Central memory CD8-positive, alpha-beta T cell (primary cell): ENCODE measurements at places on chromosomes 6 and 20.

- no peak overlapping the region for H3K27ac ChIP-seq
- peaks cover 65% of the 10 kb centered on the region for H3K27me3 ChIP-seq
- no peaks in the 10 kb centered on the region for H3K4me1 ChIP-seq
Measured at GRCh38 chr6:7528565-7528964, 12.9 kb upstream of the DSP start.

GRCh38 chr20:34806255-34806654 is 19.2 kb downstream of the NCOA6 start:
- DNase-seq = no peak
- no peak overlapping the region for H3K4me3 ChIP-seq
- peaks cover 11% of the 10 kb centered on the region for H3K36me3 ChIP-seq
- H3K4me1 ChIP-seq = peaks cover 32% of the 10 kb centered on the region
- no peak overlapping the region for H3K27ac ChIP-seq

DNA sequence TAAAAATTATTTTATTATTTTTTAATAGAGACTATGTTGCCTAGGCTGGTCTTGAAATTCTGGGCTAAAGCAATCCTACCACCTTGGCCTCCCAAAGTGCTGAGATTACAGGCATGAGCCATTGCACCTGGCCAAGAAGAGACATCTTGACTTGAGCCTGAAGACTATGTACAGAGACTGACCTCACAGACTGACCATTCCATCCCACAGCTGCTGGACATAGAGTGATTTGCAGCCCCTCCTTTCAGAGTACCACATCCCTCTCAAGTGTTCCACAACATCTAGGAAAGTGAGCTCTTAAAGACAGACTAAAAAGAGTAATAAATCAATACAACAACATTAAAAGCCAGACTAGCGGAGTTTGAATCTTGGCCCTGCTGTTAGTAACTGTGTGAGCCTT is 39.0 kb downstream of the RNF8 start:
- H3K4me1 ChIP-seq = no peaks in the 10 kb centered on the region
- peaks cover 2% of the 10 kb centered on the region for H3K36me3 ChIP-seq
- no peak for DNase-seq
- no peak overlapping the region for H3K27ac ChIP-seq
- no peak overlapping the region for H3K4me3 ChIP-seq
- no peaks in the 10 kb centered on the region for H3K27me3 ChIP-seq

DNA sequence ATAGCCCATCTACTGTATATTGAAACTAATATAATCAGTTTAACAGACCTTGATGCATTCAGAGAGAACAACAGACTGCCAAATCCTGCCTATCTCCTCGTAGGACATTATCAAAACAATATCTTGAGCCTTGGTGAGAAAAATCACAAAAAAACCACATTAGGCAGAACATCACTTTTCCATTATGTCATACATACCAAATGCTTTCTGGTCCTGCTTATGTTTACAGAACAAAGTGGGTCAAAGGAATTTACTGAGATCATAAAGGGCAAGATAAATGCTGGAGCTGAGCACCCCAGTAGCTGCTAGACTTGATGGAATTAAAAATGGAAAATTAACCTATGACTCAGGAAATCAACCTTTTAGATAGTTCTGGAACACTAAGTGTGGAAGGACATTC is 195.3 kb upstream of the KCNK16 start:
- peaks cover 10% of the 10 kb centered on the region for H3K27me3 ChIP-seq
- H3K4me1 ChIP-seq = no peaks in the 10 kb centered on the region
- H3K36me3 ChIP-seq = no peaks in the 10 kb centered on the region
- no peak overlapping the region for H3K4me3 ChIP-seq
- H3K27ac ChIP-seq = no peak overlapping the region
- no peak for DNase-seq

DNA sequence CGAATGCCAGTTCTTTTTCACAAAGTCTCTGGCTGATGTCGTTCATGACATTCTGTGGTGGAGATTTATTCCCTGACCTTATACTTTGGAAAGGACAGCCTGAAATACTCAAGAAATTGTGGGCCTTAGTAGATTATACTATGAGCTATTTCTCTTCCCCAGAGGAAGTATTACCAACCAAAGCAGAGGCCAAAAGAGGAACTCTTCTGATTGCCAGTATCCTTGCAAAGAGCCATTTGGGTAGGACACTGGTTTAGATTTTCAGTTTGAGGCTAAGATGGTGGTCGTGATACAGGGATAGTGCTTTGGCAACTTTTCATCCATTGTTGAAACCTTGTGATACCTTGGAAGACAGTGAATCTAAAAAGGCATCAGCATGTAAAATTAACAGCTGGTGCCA is 327.3 kb downstream of the HACE1 start:
- H3K36me3 ChIP-seq = no peaks in the 10 kb centered on the region
- H3K4me1 ChIP-seq = no peaks in the 10 kb centered on the region

DNA sequence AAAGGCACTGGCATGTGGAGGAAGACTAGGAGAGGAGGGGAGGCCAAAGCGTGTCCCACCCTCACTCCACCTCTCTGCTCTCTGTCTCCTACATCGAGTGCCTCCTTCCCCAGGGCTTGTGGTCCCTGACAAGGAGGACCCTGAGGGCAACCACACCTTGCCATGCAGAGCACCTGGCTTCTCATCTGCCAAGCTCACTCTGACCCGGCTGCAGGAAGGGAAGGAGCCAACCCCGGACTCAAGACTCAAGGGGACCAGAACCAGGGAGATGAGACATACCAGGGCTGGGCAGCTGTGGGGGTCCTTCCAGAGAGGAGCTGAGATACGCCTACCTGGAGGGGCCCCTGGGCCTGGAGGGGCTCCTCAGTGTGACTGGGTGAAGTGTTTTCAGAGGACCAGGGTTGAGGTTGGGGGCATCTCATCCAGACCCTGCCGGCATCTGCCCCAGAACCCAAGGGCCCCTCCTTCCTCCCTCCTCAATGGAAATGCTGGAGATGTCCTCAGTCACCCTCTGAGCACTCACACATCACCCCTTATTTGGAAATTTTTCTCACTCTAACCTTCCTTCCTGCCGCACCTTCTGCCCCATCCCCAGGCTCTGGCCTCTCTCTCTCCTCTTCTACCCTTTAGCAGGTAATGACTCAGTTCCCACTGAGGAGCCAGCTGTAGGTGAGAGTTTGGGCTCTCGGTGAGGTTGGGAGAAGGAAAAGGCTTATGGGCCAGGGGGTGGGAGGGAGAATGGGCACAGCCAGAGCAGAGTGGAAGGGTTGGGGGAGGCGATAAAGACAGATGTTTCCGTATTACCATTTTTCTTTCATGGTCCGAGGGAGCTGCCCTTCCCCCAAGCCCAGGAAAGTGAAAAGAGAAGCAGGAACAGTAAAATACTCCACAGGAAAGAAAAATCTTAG is 32.0 kb upstream of the POU5F1 start:
- H3K4me3 ChIP-seq = peak overlapping the region; percentile 50
- peaks cover 24% of the 10 kb centered on the region for H3K36me3 ChIP-seq
- H3K4me1 ChIP-seq = peaks cover 57% of the 10 kb centered on the region
- no peaks in the 10 kb centered on the region for H3K27me3 ChIP-seq

DNA sequence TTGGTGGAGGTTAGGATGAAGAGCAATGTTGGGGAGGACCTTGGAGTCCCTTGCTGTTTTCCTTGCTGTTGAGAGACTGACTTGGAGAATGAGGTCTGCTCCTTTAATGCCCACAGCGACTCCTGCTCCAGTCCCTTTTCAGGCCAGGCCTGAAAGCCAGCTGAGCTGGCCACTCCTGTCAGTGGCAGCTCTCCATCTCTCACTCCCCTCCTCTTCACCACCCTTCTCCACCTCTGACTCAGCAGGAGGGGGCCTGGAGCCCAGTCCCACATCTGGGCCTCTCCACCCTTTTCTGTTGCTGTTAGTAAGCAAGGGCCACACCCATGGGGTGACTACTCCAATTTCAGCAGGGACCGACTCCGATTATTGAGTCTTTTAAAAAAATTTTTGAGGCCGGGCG is 2.2 kb downstream of the SNX21 start:
- H3K36me3 ChIP-seq = no peaks in the 10 kb centered on the region
- no peaks in the 10 kb centered on the region for H3K27me3 ChIP-seq
- no peak overlapping the region for H3K27ac ChIP-seq
- H3K4me1 ChIP-seq = peaks cover 11% of the 10 kb centered on the region

GRCh38 chr6:51432481-51432880 is 613.8 kb downstream of the TFAP2B start:
- no peaks in the 10 kb centered on the region for H3K36me3 ChIP-seq
- H3K27ac ChIP-seq = no peak overlapping the region
- no peak for DNase-seq
- H3K4me3 ChIP-seq = no peak overlapping the region
- H3K4me1 ChIP-seq = no peaks in the 10 kb centered on the region

GRCh38 chr6:53244399-53244931 is 95.8 kb upstream of the GCM1 start:
- H3K4me1 ChIP-seq = no peaks in the 10 kb centered on the region
- H3K27me3 ChIP-seq = no peaks in the 10 kb centered on the region
- H3K36me3 ChIP-seq = peaks cover 2% of the 10 kb centered on the region
- DNase-seq = no peak
- H3K4me3 ChIP-seq = no peak overlapping the region

GRCh38 chr6:41037107-41037900 is 1.7 kb downstream of the UNC5CL start:
- no peak for DNase-seq
- H3K4me3 ChIP-seq = no peak overlapping the region
- H3K27ac ChIP-seq = peak overlapping the region; percentile 56
- no peaks in the 10 kb centered on the region for H3K4me1 ChIP-seq
- no peaks in the 10 kb centered on the region for H3K36me3 ChIP-seq
- no peaks in the 10 kb centered on the region for H3K27me3 ChIP-seq

GRCh38 chr20:61457725-61458124 is 205.7 kb downstream of the CDH4 start:
- no peak overlapping the region for H3K27ac ChIP-seq
- H3K36me3 ChIP-seq = no peaks in the 10 kb centered on the region
- no peak overlapping the region for H3K4me3 ChIP-seq

GRCh38 chr6:48092550-48093217 is 18.3 kb downstream of the PTCHD4 start:
- H3K36me3 ChIP-seq = no peaks in the 10 kb centered on the region
- DNase-seq = no peak
- no peaks in the 10 kb centered on the region for H3K4me1 ChIP-seq
- no peaks in the 10 kb centered on the region for H3K27me3 ChIP-seq
- no peak overlapping the region for H3K27ac ChIP-seq
- H3K4me3 ChIP-seq = no peak overlapping the region

DNA sequence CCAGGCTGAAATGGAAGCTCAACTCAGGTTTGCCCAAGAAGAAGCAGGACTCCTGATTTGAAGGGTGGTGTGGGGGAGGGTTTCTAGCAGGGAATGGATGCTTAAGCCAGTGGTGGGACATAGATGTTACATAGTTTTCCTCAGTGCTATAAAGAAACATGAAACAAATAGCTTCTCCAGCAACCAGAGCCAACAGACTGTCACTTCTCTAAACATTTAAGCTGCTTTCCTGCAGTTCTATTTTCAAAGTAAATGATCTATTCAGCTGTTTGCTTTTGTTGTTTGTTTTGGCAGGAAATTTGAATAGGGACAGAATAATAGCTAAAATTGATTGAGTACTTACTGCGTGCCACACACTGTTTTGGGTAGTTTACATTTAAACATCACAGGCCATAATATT is 169.0 kb downstream of the UST start:
- H3K27ac ChIP-seq = no peak overlapping the region
- no peaks in the 10 kb centered on the region for H3K27me3 ChIP-seq
- H3K4me1 ChIP-seq = peaks cover 15% of the 10 kb centered on the region
- no peak overlapping the region for H3K4me3 ChIP-seq
- peaks cover 2% of the 10 kb centered on the region for H3K36me3 ChIP-seq
- DNase-seq = no peak

DNA sequence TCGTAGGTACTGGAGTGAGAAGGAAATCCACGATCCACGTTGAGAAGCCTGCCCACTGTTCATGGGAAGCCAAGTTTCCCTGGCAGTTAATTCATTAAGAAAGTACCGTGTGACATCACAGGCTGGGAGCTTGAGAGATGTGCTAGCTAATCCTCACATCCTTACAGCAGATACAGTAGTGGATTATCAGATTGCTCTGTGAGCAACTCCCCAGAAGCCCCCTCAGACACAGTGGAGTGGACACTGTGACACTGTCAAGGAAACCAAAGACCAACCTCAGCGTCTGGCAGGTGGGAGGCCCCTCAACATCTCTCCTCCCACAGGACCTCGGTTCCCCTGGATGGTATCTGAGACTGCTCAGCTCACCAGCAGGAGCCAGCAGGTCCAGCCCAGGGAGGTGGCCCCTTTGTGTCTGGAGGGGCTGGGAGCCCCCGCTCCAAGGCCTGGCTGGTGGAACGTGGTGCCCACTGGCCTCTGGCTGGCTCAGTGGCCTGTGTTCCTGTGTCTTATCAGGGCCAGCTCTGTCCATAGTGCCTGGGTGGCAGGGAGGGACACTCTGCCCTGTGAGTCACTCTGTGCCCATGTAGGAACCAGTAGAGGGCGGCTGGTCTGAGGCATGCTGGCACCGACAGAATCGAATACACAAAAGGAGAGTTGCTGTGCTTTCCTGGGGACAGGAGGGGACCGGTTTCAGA is 7.2 kb downstream of the PYGB start:
- no peaks in the 10 kb centered on the region for H3K27me3 ChIP-seq
- no peak overlapping the region for H3K4me3 ChIP-seq
- H3K4me1 ChIP-seq = peaks cover 25% of the 10 kb centered on the region
- H3K36me3 ChIP-seq = peaks cover 7% of the 10 kb centered on the region

DNA sequence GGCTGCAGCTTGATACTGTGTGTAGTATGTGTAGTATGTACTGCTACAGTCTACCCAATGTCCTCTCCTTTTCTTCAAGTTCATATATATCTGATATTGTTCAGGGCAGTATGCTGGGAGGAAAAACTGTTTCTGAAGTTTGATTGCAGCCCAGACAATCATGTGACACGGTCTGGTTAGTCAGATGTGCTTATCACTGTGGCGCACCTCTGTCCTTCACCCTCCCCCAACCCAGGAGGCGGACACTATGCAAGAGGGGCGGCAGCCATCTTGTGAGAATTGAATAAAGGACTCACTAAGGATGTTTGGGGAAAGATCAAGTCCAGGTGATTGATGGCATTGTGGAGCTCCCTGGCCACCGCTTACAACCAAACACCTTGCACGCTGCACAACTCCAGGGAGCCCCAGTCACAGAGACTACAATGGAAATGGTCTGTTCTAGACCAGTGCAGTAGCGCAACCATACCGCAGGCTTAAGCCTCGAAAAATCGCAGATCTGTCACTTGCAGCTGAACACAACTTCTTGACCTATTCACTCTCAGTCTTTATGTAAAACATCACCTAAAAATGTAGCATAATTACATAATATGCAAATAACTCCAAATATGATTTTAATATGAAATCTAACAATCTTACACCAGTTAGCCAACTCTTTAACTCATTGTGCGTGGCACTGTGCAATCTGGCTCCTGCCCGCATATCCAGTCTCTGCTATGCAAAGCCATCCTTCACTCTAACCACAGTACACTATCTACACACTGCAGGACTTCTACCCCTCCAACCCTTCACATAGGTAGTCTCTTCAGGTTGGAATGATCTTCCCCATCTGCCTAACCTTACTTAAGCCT is 79.3 kb downstream of the VGLL2 start:
- H3K4me1 ChIP-seq = no peaks in the 10 kb centered on the region
- H3K27ac ChIP-seq = no peak overlapping the region
- peaks cover 29% of the 10 kb centered on the region for H3K27me3 ChIP-seq
- no peak for DNase-seq
- H3K4me3 ChIP-seq = no peak overlapping the region
- H3K36me3 ChIP-seq = no peaks in the 10 kb centered on the region

- no peak for DNase-seq
- H3K4me1 ChIP-seq = no peaks in the 10 kb centered on the region
- no peak overlapping the region for H3K27ac ChIP-seq
Measured at GRCh38 chr6:145044641-145045246, 690.6 kb downstream of the EPM2A start.
